ENCODE measurements at places on chromosomes 5 and 9.

GRCh38 chr5:78527054-78527859 lies 121.3 kb downstream of the LHFPL2 start:
- DNase-seq: peak; percentile 87
- H3K4me3 ChIP-seq: peak overlapping the region; percentile 55
- peaks cover 64% of the 10 kb centered on the region for H3K4me1 ChIP-seq

- no peaks in the 10 kb centered on the region for H3K4me1 ChIP-seq
- H3K27ac ChIP-seq: no peak overlapping the region
- no peak overlapping the region for H3K4me3 ChIP-seq
- peaks cover 94% of the 10 kb centered on the region for H3K27me3 ChIP-seq
- no peaks in the 10 kb centered on the region for H3K36me3 ChIP-seq
- DNase-seq: peak; percentile 5
These were observed 10.7 kb downstream of the GAPT start for GRCh38 chr5:58501778-58502417.

- no peak overlapping the region for H3K4me3 ChIP-seq
- peaks cover 9% of the 10 kb centered on the region for H3K4me1 ChIP-seq
- H3K36me3 ChIP-seq: peaks cover 38% of the 10 kb centered on the region
- no peak for DNase-seq
- H3K27ac ChIP-seq: no peak overlapping the region
These were observed 91.2 kb downstream of the DCP2 start for GRCh38 chr5:113067635-113068344.

DNA sequence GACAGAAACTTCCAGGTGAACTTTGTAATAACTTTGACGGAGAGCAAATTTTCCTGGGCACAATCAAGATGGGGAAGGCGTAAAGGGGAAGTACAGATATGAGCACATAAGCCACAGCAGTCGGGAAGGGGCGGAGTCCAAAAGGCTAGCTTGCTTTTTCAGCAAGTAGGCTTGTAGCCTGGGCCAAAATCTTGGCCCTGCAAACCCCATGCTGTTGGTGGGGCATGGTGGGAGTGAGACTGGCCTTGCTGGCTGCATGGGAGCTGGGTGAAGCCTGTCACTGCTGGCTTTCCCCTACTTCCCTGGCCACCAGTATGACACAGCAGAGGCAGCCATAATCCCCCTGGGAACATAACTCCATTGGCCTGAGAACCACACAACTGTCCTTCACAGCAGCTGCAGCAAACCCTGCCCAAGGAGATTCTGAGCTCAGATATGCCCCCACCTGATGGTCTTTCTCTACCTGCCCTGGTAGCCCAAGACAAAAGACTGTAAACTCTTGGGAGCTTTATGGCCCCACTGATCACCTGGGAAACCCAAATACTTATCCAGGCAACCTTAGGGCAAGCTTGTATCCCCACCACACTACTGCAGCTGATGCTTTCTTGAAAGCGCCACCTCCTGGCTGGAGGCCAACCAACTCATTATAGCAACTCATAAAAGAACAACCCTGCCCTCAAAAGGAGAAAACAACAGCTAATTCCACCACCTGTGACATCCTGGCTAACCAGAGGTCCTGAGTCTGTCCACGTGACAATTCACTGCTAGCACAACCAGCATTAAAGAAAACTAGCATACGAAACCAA lies 24.0 kb downstream of the DCTN4 start:
- no peak overlapping the region for H3K4me3 ChIP-seq
- H3K27ac ChIP-seq: no peak overlapping the region

DNA sequence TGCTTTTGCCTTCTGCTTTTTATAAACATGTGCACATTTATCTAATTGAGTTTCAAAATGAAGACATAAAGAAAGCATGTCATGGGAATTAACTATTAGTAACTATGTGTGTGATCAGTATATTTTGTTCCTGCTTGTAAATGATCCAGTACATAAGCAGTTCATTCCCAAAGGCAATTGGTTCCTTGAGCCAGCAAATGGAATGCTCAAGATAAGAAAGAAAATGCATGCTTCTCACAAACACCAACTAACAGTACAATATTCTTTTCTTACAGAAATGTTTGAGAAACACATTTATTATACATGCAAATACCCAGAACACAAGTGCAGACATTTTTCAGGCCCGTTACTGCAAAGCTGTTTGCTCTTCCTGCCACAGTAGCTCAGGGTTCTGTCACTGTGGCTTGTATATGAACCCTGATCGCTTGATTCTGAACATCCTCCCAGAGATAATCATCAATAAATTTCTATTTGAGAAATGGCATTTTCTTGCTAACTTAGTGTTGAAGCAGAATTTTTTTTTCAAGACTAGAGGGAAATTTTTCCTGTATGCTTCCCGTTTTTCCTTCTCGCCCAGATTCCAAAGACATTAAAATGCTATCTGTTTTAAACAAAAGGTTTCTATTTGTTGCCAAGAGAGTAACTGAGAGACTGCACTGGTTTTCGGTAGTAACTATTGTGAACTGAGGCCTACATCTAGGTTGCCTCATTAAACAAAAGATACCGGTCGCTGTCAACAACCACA lies 1.9 kb downstream of the GNAQ start:
- peaks cover 41% of the 10 kb centered on the region for H3K4me1 ChIP-seq
- peak overlapping the region; percentile 87 for H3K4me3 ChIP-seq
- H3K27me3 ChIP-seq: no peaks in the 10 kb centered on the region
- H3K36me3 ChIP-seq: no peaks in the 10 kb centered on the region
- peak; percentile 21 for DNase-seq

DNA sequence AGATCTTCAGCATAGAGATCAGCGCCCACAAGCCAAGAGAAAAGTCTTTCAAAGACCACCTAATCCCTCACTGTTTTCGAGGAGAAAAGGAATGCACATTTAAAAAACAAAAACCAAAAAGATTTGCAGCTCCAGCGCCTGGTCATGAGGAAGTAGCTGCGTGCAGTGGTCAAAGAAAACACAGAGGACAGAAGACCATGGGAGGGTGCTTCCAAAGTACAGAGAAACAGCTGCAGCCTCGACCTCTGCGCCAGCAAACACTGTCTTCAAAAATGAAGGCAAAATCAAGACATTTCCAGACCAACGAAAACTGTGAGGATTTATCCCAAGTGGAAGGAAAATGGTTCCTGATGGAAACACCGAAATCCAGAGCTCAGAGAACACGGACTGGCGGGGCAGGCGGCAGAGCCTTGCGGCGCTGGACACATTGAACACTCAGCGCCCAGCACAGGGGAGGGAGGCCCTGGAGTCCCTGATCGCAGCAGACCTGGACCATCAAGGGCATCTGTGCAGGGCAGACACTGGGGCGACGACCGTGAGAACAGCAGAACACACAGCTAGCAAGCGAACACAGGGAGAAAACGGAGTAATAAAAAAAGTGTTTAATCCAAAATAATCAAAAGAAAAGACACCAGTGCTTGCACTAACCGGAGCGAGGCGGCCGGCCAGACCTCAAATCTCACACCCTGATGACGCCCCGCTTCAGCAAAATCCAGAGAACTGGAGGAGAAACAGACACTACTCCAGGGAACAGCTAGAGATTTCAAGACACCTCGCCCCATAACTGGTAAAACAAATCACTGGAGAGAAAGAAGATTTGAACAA lies 12.6 kb upstream of the SLC12A7 start:
- H3K36me3 ChIP-seq: no peaks in the 10 kb centered on the region
- H3K27me3 ChIP-seq: peaks cover 28% of the 10 kb centered on the region
- H3K4me3 ChIP-seq: no peak overlapping the region
- no peak for DNase-seq
- H3K27ac ChIP-seq: no peak overlapping the region

DNA sequence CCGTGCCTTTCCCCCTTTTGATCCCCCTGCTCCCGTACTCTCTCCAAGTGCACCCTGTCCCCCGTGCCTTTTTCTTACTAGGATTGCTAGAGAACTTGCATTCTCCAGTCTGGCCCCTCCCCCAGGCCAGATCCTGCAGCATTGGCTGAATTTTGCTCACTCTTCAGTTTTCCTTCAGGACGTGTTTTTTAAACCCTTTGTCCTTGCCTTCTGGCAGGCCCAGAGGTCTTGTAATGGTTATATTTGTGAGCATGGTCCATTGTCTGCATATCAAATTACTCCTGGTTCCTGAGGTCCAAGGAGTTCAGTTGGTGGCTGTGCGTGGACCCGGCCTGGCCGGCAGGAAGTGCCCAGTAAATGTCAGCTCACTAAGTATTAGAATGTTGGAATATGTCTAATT lies 606 bp downstream of the TBC1D13 start:
- H3K27me3 ChIP-seq: no peaks in the 10 kb centered on the region
- H3K4me3 ChIP-seq: peak overlapping the region; percentile 90
- peaks cover 17% of the 10 kb centered on the region for H3K36me3 ChIP-seq
- no peaks in the 10 kb centered on the region for H3K4me1 ChIP-seq

GRCh38 chr9:123345567-123345955 lies 10.4 kb upstream of the CRB2 start:
- DNase-seq: no peak
- H3K4me3 ChIP-seq: no peak overlapping the region
- H3K27ac ChIP-seq: no peak overlapping the region
- no peaks in the 10 kb centered on the region for H3K36me3 ChIP-seq
- peaks cover 5% of the 10 kb centered on the region for H3K27me3 ChIP-seq

DNA sequence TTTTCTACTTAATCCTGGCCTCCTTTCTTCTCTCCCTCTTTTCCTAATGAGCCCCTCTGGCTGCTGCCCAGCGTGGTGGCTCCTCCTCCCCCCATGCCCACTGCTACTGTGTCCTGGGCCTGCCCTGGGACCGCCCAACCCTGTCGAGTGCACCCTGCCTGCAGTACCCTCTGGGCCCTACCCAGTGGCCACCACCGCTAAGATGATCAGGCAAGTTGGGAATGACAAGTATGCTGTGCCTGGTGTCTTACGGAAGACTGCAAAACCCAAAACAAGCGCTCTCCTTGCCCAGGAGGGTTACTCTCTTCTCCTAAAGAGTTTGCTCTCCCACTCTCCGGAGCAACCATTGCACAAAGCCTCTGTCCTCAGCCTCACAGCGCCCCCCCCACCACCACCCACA lies 273.7 kb downstream of the SYK start:
- H3K4me3 ChIP-seq: no peak overlapping the region
- H3K4me1 ChIP-seq: peaks cover 21% of the 10 kb centered on the region
- no peaks in the 10 kb centered on the region for H3K27me3 ChIP-seq

GRCh38 chr5:78416677-78417425 lies 56.4 kb downstream of the SCAMP1 start:
- H3K4me3 ChIP-seq: no peak overlapping the region
- H3K27ac ChIP-seq: no peak overlapping the region
- DNase-seq: no peak
- H3K4me1 ChIP-seq: no peaks in the 10 kb centered on the region

- H3K4me3 ChIP-seq: no peak overlapping the region
- H3K27ac ChIP-seq: no peak overlapping the region
- H3K36me3 ChIP-seq: no peaks in the 10 kb centered on the region
These were observed 74.6 kb downstream of the MARCHF11 start for GRCh38 chr5:16104961-16105360.
